Lung microvascular endothelial cell (primary cell): ENCODE measurements at places on chromosomes 11 and 22.
A peak's percentile ranks its signal among the peaks of the same experiment; 100 is the strongest.

- no peak for DNase-seq
Measured at GRCh38 chr11:104464691-104465090, 300.7 kb upstream of the PDGFD start.

GRCh38 chr11:119496997-119497396 lies 74.0 kb upstream of the THY1 start:
- DNase-seq: no peak

- no peak for DNase-seq
Measured at GRCh38 chr11:112249871-112250610, 10.6 kb downstream of the PLET1 start.

DNA sequence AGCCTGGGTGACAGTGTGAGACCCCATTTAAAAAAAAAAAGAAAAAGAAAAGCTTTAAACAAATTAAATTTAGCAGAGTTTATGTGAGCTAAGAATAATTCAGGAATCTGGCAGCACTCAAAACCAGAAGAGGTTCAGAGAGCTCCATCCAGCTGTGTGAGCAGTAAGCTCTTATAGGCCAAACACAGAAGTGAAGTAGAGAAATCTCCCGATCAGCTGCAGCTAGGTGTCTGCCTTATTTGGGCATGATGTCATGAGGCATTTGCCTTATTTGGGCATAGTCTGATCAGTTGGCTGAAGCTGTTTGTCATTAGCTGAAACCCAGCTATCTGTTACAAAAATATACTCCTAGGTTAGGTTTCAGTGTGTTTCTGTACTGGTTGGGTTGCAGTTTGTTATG lies 8.2 kb downstream of the MS4A15 start:
- peak; percentile 7 for DNase-seq

- no peak for DNase-seq
Measured at GRCh38 chr11:119765628-119766027, 36.6 kb upstream of the NECTIN1 start.
